Activated naive CD8-positive, alpha-beta T cell treated with anti-CD3 and anti-CD28 coated beads, Interleukin-2, amount 50 U/mL, for 16 hours (primary cell): ENCODE measurements at places on chromosomes 3 and 15.

DNA sequence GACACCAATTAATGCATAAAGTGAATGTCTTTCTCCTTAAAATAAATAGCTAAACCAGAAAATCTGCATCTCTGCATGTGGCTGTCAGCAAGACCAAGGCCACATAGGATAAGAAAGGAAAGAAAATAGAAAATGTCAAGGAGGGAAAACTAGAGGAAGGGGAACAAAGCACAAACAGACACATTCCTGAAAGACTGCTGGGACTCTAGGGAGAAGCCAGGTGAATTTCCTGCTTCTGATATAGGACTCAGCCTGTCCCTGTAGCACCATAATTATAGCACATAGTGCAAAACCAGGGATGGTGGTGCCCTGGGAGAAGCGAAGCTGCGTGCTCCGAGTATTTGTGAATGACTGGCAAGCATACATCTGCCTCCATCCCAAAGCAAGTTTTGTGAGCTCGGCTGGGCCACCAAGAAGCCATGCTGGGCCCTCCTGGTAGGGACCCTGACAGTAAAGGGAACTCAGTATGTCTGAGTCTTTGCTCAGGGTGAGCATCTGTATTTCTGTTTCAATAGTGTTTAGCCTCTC is 14.2 kb downstream of the FSTL1 start:
- DNase-seq: no peak

- no peak for DNase-seq
Observed at GRCh38 chr3:186178412-186178811, 69.5 kb upstream of the ETV5 start.

GRCh38 chr3:101847328-101847727 is 2.0 kb upstream of the NFKBIZ start:
- DNase-seq: no peak

DNA sequence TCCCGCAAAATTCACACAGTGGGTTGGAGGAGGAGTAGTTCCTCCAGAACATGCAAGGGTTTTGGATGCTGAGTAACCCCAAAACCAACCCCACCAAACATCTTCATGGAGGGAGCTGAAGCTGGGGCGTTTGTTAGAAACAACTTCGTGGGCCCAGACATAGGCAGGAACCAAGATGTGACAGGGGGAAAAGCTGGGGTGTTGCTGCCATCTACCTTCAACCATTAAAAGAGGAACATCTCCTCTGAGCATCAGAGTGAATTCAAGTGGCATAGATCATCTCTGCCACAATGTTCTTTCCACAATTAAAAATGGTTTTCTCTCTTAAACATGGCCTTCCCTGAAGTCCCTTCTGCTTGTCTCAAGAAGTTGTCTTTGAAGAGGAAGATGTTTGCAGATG is 20.5 kb downstream of the SIDT1 start:
- DNase-seq: no peak

- DNase-seq: no peak
Observed at GRCh38 chr15:84661001-84661400, 3.0 kb upstream of the NMB start.
